Ammon's horn (tissue), 1 donor: ENCODE measurements at places on chromosomes 7 and 10.
A peak's percentile ranks its signal among the peaks of the same experiment; 100 is the strongest.

GRCh38 chr7:80307227-80307856, 172.7 kb downstream of the GNAI1 start:
- peak; percentile 36 for DNase-seq

GRCh38 chr7:9937944-9938631, 1035.6 kb upstream of the PHF14 start:
- no peak for DNase-seq

DNA sequence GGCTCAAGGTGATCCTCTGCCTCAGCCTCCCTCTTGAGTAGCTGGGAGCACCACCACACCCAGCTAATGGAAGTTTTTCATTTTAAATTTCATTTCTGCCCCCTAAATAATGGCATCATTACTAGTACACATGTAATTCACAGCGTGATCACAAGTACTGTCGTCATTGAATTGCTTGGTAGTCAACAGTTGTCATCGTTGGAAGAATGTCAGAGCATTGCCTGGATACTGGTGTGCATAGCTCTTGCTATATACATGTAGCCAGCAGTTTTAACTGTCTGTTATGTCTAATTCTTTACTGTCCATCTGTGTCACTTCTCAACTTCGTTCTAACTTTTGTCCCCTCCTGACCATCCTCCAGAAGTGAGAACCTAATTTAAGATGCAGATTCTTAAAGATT, 62.1 kb downstream of the CRPPA start:
- peak; percentile 29 for DNase-seq

- DNase-seq: no peak
Observed at GRCh38 chr7:5590596-5591277, 167.1 kb upstream of the TNRC18 start.

GRCh38 chr7:40722242-40722641, 587.4 kb downstream of the SUGCT start:
- no peak for DNase-seq

- peak; percentile 9 for DNase-seq
Observed at GRCh38 chr10:79608505-79609375, 2.0 kb upstream of the SFTPA1 start.

DNA sequence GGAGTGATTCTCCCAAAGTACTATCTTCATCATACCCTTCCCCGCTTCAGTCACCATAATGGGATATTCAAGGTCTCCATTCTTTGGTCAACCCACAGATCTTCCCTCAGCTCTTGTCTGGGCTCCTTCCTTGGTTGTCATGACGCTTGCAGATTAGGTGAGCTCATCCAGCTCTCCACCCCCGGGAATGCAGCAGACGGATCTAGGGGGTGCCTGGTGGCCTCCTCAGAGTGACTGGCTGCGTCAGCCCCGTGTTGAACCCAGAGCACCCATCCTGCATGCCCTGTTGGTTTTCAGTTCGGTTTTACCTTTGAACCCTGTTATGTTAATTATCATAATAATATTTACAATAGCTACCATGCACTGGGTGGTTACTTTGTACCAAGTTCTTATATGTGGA, 6.4 kb downstream of the NEURL1 start:
- peak; percentile 39 for DNase-seq

DNA sequence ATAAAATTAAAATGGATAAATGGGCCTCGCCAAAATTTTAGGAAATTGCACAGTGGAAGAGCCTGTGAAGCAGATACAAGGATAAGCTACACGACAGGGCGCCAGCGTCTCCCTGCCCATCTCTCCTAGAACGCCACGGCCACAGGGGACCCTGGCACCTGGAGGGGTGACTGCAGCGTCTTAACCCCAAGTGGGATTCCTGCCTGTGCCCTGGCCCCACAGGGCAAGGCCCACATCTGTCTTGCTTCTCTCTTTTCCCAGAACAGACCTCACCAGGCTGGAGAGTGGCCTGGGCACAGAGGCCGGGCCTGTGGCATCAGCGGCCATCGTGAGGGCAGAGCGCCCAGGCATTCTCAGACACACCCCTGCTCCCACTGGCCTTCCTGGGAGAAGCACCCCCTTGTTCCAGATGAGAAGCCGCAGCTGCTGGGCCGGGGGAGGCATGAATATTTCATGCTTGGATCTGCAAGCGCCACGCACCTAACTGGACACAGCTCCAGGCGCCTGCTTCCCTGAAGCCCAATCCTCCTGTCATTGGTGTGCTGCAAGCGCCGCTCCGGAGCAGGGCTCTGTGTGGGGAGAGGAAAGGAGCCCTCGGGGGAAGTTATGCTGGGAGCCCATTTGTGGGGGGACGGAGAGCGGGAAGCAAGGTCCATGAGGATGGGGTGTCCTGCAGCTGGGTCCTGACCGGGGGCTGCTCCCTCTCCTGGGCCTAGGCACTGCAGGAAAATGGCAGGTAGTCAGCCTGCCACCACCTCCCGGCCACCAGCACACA, 153.5 kb downstream of the ELFN1 start:
- DNase-seq: no peak

DNA sequence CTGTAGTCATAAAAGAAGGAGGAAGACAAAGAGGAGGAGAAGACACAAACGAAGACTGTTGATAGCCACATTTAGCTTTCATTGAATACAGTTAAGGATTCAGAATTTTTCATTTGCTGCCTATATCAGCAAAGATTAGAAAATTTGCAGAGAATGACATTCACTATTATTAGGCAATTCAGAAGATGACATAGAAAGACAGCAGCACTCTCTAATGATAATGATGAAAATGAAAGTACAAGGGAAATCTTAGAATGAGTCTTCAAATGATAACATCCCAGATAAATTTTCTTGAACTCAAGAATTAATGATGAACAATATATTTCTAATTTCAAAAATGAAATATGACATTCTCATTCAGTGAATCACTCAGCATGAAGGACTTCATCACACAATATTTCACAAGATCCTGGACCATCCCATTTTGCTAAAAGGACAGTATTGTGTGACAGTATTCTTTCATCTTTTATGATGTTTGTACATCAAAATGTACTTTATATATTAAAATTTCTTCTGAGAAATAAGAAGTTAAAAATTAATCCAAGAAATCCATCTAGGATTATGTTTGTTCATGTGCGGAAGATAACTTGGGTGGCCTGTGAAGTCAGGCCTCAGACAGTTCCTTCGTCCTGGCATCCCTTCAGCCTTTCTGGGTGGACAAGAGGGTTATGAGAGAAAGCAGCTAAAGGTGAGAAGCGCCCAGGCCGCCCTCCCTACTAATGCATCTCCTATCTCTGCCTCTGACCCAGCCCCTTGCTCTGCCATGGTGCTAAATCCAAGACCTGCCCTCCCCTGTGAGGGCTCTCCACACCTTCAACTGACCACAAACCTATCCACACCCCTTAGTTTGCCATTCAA, 47.4 kb upstream of the CAMK2B start:
- no peak for DNase-seq

DNA sequence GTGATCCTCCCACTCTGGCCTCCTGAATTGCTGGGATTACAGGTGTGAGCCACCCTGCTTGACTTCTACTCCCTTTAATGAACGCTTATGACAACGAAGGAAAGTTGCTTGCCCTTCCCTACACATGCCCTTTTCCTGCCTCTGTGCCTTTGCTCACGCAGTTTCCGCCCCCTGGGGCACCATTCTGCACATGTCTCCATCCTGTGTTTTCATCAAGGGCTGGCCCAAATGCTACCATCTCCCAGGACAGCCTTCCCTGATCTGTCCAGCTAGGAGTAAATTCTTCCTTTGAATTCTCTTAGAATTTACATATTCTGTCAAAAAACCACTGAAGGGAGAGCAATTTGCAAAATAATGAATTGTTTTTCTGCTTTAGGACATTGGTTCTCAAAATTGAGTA, 50.0 kb upstream of the KMT2C start:
- no peak for DNase-seq

DNA sequence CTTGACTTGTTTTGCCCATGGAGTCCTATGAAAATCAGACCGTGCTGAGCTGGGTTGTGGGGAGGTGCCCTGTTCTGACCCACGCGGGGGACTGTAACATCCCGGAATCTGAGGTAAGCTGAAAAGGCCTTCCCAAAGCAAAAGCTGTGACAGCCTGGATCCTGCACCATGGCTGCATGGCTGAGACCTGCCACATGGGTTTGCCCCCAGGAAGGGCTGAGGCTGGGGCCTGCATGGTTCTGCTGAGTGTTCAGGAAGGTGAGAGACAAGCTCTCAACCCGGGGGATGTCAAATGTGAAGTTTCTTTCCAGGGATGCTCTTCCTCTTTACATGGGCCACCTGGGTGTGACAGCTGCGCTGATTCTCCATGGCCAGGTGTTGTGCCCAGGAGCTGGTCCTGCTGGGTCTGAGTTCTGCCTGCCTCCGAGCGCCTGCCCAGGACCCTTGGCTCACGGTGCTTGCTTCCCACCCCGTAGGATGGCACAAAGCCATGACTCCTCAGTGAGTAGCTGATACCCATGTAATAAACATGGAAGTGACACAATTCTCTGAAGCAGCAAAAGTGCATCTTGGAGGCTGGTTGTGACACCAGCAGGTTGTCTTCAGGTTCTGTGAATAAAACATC, 58.3 kb downstream of the VIPR2 start:
- DNase-seq: no peak
